ENCODE measurements at places on chromosomes 3 and 15. TPM values are rescaled to one million over a fixed set of nuclear protein-coding genes. Genes with fewer than 3 reads are reported as not detected.

Gene DAZL
- total RNA-seq: not detected

Gene FANCD2OS
- total RNA-seq: not detected

Gene HHATL
- 0.18 TPM for total RNA-seq

- DNase-seq: no peak
These were observed 65.8 kb downstream of the CADPS start for GRCh38 chr3:62809369-62809768.

DNA sequence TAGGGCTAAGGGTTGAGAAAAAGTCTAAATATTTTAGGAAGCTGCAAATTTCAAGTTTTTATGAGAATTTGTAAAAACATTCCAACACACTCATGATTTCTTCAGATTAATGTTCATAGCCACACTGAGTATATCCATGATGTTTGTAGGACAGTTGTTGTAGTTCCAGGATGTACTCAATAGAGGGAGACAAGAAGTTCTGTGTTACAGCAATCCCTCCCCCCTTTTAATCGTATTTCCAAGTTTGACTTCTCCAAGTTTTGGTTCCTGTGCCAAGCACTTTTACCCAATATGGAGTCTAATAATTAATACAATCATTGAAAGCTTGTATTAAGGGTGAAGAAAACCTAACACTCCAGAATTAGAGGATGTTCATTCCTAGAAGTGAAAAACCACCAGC lies 143.4 kb downstream of the FEZF2 start:
- DNase-seq: no peak

All from adrenal gland (tissue), 19 donors.